ENCODE measurements at places on chromosomes 16 and 17.

- no peak for DNase-seq
These were observed 186.3 kb upstream of the GSE1 start for GRCh38 chr16:85426806-85427205.

- DNase-seq: no peak
These were observed 101.6 kb downstream of the CCT6B start for GRCh38 chr17:34859652-34860051.

GRCh38 chr16:16045879-16046278 is 96.5 kb downstream of the ABCC1 start:
- DNase-seq: no peak

DNA sequence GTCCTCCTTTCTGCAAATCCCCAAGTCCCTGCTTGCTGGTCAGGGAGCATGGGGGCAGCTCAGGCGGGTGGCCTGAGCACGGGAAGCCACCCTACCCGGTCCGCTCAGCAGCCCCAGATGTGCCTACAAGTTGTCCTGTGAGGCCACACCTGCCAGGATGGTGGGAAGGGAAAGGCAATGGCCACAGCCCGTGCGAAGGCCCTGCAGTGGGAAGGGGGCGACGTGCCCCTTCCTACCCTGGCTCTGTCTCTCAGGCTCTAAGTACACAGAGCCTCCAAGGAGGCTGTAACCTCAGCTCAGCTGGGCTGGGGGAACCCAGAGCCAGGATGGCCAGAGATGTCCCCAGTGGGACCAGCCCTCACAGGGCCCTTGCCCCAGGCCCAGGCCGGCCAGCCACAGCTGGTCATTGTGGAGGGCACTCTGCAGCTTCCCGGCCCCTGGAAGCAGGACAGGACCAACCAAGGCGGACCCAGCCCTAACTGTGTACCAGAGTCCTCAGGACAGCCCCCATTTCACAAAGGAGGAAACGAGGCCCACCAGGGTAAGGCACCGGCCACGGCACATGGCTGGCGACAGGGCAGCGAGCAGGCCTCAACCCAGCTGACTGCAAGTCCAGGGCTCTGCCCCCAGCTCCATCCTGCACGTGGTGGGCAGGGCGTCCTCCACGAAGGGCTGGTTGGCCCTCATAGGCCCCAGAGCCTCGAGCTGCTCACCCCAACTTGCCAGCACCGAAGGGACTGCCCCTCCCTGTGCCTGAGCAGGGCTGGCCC is 82.3 kb downstream of the RTN4RL1 start:
- no peak for DNase-seq

DNA sequence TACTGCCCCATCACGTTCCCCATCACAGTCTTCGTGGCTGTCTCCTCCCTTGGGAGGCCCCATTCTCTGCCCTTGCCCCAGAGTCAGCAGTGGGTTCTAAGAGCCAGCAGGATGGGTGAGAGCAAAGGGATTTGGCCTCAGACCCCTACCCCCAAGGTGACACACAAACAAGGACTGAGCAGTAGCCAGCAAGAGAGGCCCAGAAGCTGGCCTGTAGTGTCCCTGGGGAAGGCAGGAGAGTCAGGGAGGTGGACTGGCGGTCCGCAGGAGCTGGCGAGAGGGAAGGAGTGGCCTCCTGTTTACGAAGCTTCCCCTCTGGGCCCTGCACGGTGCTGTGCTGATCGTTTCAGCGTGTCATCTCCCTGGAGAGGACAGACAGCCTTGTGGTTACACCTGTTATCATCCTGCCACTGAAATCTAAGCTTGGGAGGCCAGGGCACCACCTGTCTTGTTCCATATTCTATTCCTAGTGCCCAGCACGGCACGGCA is 8.4 kb downstream of the WDR81 start:
- DNase-seq: no peak

DNA sequence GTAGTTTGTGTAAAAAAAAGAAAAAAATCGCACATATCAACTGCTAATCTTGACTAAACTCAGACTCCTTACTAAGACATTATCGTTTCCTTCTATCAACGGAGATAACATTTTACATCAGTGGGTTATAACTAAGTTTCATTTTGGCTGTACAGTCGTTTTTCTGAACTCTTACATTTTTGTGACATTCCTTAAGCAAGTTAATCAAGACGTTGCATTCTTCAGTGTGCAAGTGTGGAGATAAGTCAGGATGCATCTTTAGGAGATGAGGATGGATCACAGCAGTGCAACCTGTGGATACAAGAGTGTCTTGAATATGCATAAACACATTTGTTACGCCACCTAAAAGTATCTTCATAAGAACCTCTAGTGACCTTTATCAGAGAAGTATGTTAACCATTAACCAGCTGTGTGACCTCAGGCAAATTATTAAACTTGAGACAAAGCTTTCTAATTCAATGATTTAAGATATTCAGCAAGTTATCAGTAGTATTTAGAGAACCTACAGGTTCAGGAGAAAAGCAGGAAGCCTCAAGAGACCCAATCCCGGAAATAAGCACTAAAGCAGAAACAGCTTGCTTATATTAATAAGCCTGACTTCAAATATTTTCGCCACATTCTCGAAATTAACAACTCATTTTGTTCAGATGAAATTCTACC is 9.4 kb downstream of the CMC2 start:
- DNase-seq: no peak

- peak; percentile 58 for DNase-seq
These were observed 10.7 kb downstream of the XYLT1 start for GRCh38 chr16:17459903-17460521.

- no peak for DNase-seq
These were observed 409.6 kb upstream of the CDH11 start for GRCh38 chr16:65531475-65531874.

GRCh38 chr17:17924857-17925250 is 47.3 kb downstream of the TOM1L2 start:
- DNase-seq: no peak

DNA sequence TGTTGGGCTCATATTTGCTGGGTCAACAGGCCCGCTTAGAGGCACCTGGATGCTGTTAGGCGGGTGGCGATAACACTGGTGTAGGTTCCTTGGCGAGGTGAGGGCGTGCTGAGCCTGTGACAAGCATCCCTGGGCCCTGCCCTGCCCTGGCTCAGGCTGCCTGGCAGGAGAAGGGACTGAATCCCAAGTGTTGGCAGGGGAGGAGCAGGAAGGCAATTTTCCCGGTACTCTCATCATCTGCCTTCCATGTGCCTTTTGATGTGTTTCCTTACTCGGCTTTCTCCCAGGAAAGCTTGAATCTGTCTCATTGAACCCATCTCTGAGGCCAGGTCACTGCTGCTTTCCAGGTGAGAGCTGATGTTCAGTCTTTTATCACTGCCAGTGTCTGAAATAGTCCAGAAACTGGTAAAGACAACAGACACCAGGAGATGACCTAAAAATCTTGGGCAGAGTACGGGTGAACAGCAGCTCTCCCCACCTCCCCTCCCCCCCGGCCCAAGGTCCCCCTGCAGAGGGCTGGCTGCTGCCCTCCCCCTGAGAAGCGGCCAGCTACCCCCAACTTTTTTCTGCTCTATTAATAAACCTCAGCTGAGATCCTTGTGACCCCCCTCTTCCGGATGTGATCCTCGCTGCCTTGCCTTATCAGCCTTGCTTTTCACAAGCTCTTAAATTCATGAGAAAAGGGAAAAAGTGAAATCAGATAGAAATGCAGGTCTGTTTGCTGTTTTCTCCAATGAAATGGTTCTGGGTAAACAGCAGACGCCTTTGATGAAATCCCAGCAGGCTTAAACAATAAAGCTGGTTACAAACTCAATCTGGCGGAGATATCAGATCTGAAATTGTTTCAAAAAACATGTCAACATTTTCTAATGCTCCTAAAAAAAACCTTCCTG is 29.0 kb downstream of the RTN4RL1 start:
- no peak for DNase-seq

Measured in naive B cell (primary cell).